ENCODE measurements at places on chromosomes 12 and 14.

GRCh38 chr12:80979816-80980215 is 42.1 kb upstream of the LIN7A start:
- DNase-seq = no peak

DNA sequence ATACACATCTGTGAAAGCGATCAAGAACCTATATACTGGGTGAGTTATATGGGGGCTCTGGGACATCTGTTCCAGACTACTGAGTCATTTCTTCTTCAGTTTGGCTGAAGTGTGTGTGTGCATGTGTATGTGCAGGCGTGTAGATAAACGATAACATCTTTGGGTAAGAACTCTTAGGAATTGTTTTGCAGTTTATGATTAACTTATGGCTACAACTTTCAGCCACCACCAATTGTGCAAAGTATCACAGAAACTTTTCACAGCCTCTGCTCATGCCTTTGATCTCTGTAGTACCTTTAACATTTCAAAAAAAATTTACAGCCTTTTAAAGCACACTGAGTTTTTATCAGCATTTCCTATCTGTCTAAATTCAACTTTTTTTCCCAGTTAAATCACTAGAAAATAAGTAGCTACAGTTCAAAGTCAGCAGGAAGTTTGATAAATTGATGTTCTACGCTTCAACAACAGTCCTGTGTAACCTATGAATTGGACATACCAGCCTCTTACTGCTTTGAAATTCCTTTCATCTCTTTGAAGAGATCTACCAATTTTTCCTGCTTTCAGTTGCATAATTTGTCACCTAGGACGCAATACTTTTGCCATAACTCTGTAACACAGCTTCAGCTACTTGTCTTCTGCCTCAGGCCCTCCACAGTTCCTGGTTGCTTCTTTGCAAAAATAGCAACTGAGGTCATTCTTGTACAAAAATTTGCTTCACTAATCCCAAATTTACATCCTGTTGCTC is 43.0 kb downstream of the PPM1H start:
- DNase-seq = peak; percentile 31

DNA sequence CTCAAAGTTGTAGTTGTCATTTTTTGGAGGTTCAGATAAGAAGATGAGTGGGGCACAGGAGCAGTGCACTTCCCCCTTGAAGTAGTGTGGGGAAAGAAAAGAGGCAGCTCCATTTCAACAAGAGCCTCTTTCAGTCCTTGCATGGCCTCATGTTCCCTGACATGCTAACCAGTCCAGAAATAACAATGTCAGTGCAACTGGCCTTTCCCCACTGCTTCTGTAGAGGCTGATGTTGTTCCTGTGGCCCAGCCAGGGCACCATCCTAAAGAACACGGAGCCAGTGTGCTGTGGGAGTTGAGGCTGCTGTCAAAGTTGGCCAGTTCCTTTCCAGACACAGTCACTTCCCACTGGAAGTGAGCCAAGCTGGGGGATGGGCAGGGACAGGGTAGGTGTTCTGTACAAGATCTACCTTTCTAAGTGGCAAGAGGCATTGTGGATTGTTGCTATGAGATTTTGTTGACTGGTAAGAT is 77.7 kb upstream of the SLC38A2 start:
- DNase-seq = no peak

- no peak for DNase-seq
Observed at GRCh38 chr14:74667758-74668157, 45.1 kb downstream of the AREL1 start.

- no peak for DNase-seq
Observed at GRCh38 chr12:13223941-13224340, 27.4 kb downstream of the EMP1 start.

DNA sequence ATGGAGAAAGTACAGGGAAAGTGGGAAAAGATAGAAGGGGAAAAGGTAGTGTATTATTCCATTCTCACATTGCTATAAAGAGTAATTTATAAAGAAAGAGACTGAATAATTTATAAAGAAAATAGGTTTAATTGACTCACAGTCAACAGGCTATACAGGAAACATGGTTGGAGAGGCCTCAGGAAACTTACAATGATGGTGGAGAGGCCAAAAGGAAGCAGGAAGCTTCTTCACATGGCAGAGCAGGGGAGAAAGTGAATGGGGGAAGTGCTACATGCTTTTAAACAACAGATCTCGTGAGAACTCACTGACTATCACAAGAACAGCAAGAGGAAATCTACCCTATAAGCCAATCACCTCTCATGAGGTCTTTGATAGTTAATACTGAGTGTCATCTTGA is 725.0 kb upstream of the FLRT2 start:
- DNase-seq = no peak

GRCh38 chr14:100487304-100487703 is 99.9 kb downstream of the BEGAIN start:
- DNase-seq = no peak

GRCh38 chr14:42174357-42174756 is 567.7 kb downstream of the LRFN5 start:
- no peak for DNase-seq

- DNase-seq = no peak
Observed at GRCh38 chr12:49260166-49260565, 4.7 kb upstream of the TUBA1C start.

- peak; percentile 20 for DNase-seq
Observed at GRCh38 chr12:62434494-62435302, 31.9 kb upstream of the MON2 start.

- DNase-seq = no peak
Observed at GRCh38 chr14:65198346-65198745, 96.0 kb upstream of the MAX start.

- DNase-seq = peak; percentile 64
Observed at GRCh38 chr12:29164477-29165393, 15.7 kb downstream of the FAR2 start.

GRCh38 chr14:39342768-39343167 is 89.5 kb downstream of the FBXO33 start:
- DNase-seq = no peak

GRCh38 chr12:47679785-47680184 is 26.0 kb downstream of the RPAP3 start:
- no peak for DNase-seq

DNA sequence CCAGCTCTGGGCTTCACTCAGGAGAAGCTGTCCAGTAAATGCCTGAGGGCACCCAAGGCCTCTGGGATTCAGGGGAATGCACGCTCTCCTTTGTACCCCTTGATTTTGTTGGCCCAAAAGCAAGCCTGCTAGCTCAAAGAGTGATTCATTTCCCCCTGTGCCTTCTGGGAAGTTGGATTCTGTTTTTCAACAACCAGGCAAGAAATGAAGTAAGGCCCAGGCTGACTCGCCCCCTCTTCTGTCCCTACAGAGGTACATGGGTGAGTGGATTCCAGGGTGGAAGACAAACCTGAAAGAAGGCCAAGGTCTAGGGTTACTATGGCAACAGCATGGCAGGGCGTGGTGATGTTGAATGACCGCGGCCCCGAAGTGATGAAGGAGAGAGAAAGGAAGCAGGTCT is 9.3 kb upstream of the SERPINA5 start:
- DNase-seq = no peak

DNA sequence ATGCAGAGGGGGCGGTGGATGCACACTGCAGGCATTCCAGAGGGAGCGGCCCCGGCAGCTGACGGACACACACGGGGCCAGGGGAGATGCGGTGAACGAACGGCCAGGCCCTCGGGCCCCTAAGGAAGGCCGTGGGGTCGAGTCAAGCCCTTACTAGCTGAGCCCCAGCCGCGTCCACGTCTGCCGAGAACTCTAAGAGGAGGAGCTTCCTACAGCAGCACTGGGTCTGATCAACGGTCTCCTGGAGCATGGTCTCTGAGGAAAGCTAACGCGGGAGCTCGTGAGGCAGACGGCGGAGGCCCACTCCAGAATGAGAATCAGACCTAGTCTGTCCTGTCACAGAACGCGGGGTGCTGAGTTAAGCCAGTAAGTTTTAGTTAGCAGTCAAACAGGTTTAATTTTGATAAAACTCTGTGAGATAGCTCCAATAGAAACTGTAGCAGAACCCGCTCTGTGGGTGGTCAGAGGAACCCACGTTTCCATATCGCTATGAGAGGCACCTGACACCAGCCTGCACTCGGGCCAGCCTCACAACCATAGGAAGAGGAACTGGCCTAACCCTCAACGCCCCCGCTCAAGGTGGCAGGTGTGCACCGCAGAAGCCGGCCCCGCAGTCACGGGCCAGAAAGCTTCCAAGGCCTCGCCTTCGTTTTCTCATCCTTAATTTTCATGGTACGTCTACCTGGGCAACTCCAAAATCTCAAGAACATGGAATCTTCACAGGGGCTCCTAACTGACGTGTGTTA is 55.5 kb downstream of the CDC42BPB start:
- DNase-seq = no peak

DNA sequence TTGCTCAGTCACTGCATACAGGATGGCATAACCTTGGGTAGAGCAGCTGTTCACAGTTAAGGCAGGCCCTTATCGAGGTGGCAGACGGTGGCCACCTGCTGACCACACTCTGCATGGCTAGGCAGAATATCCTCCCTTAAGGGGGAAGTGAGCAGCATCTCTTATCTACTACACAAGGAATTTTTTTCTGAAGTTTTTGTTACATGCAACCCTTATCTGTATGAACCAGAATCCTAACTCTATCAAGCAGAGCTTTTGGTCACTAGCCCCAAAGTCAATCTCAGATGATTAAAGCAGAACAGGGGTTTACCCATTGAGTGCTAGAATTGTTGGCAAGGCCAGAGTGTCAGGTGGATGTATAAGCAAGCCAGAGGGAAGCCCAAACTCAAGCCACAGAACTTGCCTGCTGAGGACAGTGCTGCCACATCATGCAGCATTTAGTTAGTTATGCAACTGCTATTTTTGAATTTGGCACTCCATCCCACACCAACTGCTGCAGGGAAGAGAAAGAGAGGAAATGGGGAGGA is 192.8 kb downstream of the TBX5 start:
- no peak for DNase-seq

- no peak for DNase-seq
Observed at GRCh38 chr12:87813476-87814234, 215.5 kb downstream of the C12orf50 start.

DNA sequence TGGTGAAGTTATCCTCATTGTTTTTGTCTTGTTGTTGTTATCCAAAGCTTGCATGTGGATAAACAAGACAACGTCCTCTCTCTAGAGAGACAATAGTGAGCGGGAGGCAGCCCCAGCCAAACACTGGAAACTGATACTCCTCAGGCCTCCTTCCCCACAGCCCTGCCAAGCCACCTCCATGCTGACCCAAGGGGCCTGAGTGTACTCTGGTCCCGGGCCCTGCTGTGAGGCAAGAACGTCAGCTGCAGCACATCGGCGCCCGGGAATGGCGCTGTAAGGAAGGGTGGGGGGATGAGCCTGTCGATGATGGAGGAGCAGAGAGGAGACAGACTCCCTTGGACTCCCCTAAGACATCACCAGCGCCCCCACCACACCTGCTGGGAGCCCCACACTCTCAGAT is 83.6 kb downstream of the ANO2 start:
- DNase-seq = no peak

GRCh38 chr12:40271981-40272664 is 47.3 kb downstream of the LRRK2 start:
- no peak for DNase-seq

GRCh38 chr14:98633380-98633779 is 638.6 kb downstream of the BCL11B start:
- DNase-seq = no peak

DNA sequence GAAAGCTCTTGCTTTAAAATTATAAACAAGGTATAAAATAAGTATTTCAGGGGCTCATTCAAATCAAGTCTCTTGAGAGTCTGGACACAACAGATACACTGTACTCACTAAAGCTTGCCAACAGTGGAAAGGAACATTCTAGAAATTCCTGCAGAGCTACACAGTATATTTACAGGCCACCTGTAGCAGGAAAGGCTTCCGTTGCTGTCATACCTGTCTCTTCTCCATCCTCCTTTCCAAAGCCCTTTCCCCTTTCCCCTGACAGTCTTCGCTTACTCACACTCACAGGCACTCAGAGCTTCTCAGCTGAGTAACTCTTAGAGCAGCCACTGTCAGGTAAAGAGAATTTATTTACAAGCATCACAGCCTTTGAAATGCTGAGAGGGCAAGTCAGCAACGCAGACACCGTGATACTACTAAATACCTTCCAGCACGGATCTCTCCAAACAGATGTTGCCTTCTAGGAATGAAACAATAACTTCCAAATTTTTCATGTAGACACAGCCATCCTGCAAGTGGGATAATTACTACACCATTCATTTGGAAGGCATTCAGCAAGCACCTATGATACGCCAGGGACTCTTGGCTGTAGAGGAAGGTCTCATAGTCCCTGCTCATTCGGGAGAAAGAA is 167.9 kb downstream of the FOXN3 start:
- no peak for DNase-seq

DNA sequence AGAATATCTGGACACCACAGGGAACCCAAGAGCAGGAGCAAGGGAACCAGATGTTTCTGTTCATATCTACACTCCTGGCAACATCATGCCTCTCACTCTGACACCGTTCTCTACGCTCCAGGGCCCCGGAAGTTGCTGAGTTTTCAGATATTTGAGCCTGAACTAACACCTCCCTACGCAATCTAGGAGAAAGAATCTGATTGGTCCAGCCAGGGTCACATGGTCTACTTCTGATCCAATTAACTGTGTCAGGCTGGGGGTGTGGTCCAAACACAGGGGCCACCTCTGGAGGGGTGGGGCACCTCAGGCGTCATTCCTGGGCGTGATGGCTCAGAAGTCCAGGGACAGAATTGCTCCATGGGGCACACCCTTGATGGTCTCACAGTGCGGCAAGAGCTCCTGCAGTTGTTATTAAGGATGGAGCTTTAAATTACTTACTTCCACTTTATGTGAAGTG is 165.5 kb downstream of the PTPN11 start:
- peak; percentile 66 for DNase-seq

DNA sequence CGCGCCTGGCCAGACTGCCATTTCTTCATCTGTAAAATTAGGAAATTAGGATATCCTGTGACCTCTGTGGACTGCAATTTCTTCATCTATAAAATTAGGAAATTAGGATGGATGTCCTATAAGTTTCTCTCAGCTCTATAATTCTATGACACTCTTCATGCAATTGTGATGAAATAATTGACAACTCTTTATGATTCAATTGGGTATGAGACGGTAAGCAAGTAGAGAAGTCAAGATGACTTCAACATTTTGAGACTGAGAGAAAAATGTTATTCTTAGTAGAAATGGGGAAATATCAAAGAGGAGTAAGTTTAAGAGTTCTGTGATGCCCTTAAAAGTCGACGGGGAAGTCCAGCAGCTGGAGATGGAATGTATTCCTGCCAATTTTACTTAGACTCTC is 12.0 kb downstream of the KIAA0586 start:
- DNase-seq = no peak

DNA sequence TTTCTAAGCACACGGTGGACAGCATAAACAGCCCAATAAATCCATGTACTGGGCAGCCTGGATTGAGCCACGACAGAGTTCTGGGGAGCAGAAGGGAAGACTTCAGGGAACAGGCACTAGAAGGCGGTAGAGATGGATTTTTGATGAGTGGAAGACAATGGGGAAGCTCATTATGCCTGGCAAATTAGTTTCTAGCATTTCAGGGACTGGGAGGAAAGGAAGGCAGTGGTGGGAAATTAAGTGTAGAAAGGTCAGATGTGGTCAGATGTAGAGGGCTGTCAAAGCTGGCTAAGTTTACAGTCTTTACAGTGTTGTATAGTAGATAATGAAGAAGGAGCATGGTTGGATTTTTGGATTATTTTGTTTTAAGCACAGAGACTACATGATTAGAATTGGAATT is 9.2 kb downstream of the EGLN3 start:
- no peak for DNase-seq

- DNase-seq = peak; percentile 48
Observed at GRCh38 chr14:53432378-53432802, 279.3 kb upstream of the DDHD1 start.

GRCh38 chr14:43005807-43006206 is 1399.1 kb downstream of the LRFN5 start:
- DNase-seq = no peak

Measured in HuH-7 (cell line).